CD4-positive, alpha-beta memory T cell (primary cell): ENCODE measurements at places on chromosomes 2 and 18. TPM values are rescaled to one million over a fixed set of nuclear protein-coding genes. Genes with fewer than 3 reads are reported as not detected.

- DNase-seq, result no peak
These were observed 62.0 kb upstream of the CSRNP3 start for GRCh38 chr2:165407466-165407865.

- DNase-seq, result no peak
These were observed 368.0 kb upstream of the SPHKAP start for GRCh38 chr2:228549441-228550007.

GRCh38 chr18:46325895-46326294, 221.7 kb downstream of the HAUS1 start:
- no peak for DNase-seq

DNA sequence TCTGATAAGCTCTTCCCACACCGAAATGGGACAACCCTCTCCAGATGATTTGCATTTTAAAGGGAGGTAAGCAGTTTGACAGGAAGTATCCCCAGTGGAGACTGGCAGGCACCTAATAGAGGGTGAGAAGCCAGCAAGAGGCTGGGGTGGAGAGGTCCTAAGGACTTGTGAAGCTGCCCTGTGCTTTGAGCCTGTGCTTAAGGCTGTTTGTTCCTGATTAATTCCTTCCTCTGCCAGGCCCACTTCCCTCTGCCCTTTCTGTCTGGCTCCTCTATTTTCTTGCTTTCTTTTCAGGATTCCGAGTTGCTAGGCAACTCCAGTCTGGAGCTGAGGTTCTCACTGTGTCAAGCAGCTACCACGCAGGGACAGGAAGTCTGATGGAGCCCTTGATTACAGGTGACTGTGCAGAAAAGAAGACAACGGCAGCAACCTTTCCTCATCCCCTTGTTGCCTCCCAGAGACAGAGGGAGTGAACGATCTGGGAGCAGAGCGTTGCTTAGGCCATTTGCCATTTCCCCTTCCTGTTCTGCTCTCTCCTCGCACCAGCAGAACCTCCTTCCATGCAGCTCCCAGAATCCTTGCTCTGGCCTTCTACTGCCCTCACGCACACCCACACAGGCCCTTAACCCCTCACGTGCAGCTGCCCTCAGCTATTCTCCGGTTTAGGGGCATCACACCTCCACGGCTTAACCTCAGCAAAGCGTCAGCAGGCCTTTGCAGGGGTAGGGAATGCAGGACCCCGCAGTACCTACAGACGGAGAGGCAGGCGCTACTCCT, 103.6 kb upstream of the CELF4 start:
- DNase-seq, result no peak

DNA sequence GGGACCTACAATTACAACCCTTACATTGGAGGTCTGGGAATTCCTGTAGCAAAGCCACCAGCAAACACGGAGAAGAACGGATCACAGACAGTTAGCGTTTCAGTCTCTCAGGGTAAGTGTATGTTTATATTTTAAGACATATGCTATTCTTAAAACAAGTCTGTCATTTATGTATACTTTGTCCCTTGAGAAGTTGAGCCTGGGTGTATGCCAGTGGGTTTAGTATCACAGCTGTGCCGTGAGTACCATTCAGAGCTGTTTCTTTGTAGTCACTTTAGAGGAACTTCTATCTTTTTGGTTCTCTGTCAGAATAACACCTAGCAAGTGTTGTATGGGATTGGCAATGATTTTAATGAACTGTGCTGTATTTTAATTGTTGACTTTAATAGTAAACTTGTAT, 125.6 kb downstream of the BIRC6 start:
- DNase-seq, result no peak

DNA sequence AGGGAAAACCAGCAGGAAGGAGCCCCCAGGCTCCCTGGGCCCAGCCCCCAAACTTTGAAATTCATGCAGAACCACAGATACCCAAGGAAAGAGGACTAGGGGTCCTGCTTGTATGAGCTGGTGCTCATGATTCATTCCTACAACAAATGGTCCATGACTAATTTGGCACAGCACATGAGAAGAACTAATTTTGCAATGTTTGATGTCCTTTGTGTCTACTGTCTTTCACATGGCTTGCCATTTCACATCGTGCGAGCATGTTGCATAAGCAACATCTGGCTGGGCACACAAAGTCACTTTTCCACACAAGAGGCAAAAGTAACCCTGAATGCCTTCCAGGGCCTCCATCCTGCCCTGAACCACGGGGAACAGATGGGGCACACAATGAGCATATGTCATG, 149.6 kb upstream of the APCDD1 start:
- no peak for DNase-seq

DNA sequence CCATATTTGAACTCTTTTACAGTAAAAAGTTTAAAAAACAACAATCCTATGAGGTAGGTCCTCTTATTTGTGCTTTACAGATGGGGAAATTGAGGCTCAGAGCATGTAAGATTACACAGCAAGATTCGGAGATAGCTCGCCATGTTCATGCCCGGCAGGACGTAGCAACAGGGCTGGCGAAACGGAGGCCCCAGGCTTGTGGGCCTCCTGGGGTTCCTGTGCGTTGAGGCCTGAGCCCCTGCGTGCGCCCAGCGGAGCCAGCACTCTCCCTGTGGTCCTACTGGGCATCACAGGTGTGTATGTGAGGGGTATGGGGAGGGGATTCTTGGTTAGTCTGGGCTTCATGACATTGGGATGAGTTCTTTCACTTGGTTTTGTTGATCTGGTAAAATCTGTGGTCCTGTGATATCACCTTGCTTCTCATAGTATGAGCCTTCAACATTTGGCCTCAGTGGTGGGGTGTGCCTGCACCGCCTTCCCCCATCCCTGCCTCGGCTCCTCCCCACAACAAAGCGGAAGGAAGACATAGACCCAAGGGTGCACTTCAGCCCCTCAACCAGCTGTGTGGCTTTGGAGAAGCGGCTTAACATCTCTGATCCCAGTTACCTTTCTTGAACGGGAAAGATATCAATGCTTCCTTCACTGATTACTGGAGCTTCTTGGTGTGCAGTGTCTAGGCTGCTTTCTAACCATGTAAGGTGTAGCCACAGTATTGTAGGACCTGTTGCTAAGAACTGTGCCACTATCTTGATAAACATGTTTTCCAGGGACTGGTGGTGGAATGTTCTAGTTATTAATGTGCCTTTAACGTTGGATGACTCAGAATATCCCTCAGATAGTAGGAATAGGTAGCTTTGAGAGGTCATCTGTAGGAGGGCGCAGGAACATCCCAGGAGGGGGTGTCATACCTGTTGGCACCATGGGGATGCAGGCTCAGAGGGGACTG, 37.2 kb downstream of the HPCAL1 start:
- no peak for DNase-seq

GRCh38 chr2:240077442-240077841, 24.1 kb upstream of the OR6B3 start:
- DNase-seq, result no peak

DNA sequence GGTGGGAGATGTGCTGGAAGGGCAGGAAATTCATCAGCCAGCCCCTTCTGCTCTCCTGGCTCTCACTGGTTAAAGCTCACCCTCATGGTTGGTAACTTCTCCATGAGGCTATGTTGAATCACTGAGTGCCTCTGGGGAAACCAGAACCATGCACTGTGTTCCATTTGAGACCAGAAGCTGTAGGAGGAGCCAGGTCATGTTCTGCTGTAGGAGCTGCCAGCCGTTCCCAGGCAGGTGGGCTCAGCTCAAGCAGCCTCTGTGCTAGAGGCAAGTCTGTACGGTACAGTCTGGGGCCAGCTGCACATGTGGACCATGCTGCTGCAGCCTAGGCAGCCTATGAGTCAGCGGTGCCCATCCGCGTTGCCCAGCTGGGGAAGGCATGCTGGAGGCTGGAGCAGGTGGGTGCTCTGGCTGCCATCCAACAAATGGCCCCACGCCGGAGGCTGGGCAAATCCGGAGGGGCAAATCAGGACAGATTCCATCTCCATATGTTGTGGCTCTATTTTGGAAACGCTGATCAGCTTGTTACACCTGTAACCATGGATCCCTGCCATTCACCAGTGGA, 22.0 kb upstream of the KCNF1 start:
- no peak for DNase-seq

- no peak for DNase-seq
These were observed 58.9 kb downstream of the CIB4 start for GRCh38 chr2:26581991-26582842.

GRCh38 chr2:166127217-166128155, at the start of gene SCN1A:
Gene SCN1A, minus strand, starts transcription at chr2:166128020. Its CDS starts 54,399 bp downstream, at chr2:166073621.
- peak; percentile 41 for DNase-seq

DNA sequence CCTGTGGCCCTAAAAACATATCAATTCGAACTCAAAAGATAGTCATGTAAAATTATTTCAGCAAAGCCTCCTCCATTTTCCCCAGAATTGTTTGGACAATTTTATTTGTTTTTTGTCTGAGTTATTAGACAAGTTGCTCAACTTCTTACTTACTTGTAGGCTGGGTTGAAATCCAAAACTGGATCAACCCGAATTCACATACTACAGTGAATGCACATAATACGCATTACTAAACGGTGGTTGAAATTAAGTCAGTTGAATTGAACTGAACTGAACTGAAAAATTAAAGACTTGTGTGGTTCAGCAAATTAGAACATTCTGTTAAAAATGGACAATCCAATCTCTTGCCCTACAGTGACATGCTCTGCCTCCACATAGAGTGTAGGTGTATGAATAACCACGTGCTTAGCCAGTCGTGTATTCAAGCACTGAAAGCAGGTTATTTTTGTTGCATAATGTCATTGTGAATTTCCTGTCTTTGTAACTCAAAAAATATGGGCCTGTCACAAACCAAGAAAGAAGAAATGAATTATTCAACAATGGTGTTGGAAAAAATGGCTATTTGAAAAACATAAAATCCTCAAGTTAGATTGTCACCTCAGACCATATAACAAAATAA, 441.0 kb downstream of the TXNL1 start:
- no peak for DNase-seq

- no peak for DNase-seq
These were observed 12.7 kb downstream of the FBLN7 start for GRCh38 chr2:112150851-112151250.

Gene REG1B
- not detected for total RNA-seq

Gene CFAP53
- total RNA-seq, result 1.6 TPM
